ENCODE measurements at places on chromosomes 1 and 21.

- no peak for DNase-seq
These were observed 112.5 kb downstream of the DNM3 start for GRCh38 chr1:171953835-171954234.

GRCh38 chr1:200977071-200977754, 46.3 kb downstream of the KIF21B start:
- no peak for DNase-seq

- no peak for DNase-seq
These were observed 45.5 kb upstream of the AIM2 start for GRCh38 chr1:159122005-159122621.

DNA sequence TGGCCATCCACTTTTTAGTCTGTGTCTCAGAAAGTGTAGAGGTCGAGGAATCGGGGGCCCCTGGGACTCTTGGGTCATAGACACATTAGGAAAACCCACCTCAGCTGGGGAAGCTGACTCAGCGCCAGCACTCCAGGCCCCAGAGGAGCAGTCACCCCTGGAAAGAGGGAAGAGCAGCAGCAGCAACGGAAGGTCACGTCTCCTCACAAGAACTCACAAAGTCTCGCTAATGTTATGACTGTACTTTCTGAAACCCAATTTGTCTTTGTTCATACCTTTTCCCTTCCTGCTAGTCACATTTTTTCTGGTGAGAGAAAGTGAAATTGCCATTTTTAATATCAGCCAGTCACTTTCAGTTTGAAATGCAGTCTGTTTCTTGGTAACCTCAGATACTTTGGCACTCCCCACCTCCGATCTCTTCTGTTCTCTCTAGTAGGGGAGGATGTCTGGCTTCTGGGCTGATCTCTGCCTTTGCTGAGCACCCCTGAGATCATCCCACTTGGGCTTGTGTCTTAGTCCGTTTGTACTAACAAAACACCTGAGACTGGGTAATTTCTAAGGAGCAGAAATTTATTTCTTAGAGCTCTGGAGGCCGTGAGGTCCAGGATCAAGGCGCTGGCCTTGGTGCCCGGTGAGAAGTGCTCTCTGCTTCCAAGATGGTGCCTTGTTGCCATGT, 6.0 kb upstream of the NLRP3 start:
- DNase-seq = no peak

DNA sequence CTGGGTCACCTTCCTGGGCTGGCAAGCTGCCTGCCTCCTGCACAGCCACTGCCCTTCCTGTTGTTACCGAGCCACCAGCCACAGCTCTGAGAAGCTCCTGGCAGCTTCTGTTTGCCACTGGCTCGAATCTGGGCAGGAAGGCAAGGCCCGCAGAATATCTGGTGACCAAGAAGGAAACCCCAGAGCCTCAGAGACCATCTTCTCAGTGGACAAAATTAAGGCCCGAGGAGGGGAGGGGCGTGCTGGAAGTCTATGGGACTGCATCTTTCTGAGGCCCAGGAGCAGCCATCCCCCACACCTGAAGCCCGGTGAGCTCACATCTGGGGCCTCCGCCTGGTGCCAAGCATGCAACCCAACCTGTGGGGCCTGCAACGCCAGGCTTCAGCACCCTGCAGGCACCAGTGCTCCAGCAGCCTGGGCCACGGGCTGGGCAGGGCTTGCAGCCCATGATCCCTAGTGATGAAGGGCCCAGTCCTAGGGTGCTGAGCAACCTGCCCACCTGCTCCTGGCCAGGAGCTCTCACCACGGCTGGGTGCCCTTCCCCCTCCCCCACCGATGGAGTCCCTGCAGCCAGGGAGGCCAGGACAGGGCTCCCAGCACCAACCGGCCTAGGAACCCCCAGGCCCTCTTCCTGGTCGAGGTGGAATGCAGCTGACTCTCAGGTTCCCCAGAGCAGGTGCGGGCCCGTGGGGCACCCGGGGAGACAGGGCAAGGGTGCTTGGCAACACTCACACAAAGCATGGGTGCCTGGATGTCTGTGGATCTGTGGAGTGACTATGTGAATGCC, 879 bp downstream of the CPTP start:
- peak; percentile 56 for DNase-seq

GRCh38 chr1:112402682-112403643, 6.9 kb downstream of the CTTNBP2NL start:
- DNase-seq = no peak

DNA sequence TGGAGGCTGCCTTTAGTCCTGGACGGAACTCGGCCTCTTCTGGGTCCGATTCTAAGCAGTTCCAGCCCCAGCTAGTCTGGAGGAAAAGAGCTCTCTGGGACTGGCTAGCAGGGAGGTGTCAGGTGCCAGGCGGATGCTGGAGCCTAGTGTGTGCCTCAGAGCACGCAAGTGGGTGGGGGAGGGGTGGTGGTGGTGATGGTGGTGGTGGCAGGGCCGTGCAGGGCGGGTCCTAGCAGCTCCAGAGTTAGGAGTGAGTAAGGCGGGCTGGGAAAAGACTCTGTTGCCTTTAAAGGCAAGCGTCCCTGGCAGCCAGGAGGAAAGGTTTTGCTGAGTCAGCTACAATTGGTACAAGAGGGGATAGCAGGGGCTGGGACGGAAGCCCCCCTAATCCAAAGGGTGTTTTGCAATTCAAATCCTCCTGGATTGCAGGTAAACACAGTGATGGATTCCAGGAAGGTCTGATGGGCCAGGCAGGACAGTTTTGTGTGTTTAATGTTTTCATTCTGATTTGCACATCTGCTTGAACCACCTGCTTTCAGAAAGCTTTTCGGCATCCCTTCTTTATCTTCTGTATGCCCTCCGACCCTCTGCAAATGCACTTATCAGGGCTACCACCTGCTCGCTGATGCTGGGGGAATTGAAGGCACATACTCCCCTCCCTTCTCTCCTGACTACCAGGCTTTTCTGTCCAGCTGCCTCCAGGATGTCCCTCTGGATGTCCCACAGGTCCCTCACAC, 4.1 kb upstream of the SLC2A1 start:
- peak; percentile 89 for DNase-seq

DNA sequence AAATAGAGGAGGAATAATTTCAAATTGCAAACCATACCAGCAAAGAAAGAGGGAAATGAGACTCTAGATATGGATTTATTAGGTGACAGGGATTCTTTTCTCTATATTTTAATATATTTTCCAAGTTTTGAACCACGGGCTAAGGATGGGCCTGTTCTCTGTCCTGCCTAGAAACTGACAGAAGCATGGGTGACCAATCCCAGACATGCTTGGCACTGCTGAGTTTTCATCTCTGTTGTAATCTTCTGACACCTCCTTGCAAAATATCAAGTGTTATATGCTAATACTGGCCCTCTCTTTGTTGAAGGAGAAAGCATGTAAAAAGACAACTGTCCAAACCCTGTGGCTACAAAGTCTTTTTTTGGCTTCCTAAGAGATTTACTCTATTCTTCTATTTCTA, 774 bp upstream of the ANGPTL7 start:
- DNase-seq = no peak

GRCh38 chr1:30895944-30896660, 12.5 kb downstream of the SDC3 start:
- DNase-seq = no peak

DNA sequence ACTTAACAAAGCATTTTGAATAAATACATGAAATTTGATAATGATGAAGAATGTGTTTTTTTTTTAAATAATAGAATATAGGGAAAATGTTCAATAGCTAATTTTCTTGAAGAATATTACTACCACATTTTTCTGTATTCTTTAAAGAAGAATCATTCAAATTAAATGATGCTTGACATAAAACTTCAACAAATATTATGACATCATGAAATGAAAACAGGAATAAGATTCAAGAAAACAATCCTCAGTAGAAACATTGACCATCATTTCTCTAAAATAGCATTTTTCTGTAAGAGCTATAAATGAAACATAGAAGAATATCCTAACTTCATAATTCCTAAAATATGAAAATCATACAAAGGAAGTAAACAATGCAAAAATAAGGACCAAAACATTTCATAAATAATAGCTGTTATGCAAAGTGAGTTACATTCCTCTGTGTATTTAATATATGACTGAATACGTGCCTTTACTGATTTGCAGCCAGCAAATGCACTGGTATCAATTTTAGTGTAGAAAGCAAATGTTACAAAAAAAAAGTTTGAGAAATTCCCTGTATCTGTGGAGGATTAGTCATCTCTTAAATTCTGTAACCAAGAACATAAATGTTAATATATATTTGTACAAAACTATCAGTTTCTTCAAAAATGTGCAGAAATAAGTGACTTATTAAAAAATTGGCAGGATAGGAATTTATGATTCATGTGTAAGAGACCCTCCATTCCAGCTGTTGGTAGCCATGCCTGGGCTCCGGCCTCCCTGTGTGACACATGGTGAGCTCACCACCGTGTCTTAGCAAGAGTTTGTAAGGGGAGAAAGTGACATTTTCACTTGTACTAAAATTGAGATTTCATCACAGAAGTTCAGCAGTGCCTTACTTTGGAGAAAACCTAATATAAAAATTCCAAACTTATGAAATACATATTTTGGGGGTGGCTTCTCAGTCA, 15.0 kb upstream of the PTPN14 start:
- DNase-seq = no peak

GRCh38 chr1:150610576-150610975, 18.8 kb downstream of the ENSA start:
- no peak for DNase-seq

DNA sequence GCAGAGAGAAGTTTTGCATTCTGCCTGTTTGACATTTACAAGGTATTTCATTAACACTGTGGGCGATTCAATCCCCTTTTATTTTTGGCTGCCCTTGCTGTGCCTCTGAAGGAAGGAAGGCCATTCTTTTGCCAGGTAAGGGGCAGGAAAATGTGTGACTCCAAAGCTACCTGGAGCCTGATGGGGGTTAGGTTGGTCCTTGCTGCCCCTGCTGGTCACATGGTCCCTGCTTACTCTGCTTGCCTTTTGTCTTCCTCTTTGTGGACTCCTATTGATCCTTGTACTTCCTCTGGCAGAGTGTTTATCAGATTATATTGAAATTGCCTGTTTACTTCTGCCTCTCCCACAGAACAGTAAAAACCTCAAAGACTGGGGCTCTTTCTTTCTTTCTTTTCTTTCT, 65.7 kb downstream of the ST6GALNAC3 start:
- no peak for DNase-seq

GRCh38 chr1:30744060-30744756, 13.4 kb downstream of the LAPTM5 start:
- DNase-seq = no peak

DNA sequence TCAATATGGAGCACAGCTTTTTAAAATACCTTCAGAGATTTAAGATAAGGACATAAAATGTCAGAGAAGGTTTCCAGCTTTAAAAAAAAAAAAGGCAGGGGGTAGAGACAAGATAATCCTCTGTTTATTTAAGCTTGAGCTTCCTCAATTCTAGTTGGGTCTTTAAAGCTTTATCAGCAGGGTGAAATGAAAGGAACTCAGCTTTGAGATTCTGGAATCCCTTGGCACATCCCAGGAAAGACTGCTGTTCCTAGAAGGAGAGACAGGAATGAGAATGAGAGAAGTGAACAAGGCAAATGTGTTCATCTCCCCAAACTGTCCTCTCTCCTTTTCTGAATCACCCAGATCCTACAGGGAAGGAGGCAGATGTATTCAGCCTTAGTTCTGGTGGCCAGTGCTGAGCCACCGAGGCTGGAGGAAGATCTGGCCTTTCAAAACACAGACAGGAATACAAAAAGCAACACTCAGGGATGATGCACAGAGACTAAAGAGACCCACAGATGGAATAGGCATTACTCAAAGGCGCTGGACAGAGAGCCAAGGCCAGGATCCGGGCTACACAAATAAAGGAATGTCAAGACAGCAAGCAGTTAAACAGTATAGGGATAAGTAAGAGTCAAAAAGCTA, 385.8 kb upstream of the DUSP10 start:
- no peak for DNase-seq

DNA sequence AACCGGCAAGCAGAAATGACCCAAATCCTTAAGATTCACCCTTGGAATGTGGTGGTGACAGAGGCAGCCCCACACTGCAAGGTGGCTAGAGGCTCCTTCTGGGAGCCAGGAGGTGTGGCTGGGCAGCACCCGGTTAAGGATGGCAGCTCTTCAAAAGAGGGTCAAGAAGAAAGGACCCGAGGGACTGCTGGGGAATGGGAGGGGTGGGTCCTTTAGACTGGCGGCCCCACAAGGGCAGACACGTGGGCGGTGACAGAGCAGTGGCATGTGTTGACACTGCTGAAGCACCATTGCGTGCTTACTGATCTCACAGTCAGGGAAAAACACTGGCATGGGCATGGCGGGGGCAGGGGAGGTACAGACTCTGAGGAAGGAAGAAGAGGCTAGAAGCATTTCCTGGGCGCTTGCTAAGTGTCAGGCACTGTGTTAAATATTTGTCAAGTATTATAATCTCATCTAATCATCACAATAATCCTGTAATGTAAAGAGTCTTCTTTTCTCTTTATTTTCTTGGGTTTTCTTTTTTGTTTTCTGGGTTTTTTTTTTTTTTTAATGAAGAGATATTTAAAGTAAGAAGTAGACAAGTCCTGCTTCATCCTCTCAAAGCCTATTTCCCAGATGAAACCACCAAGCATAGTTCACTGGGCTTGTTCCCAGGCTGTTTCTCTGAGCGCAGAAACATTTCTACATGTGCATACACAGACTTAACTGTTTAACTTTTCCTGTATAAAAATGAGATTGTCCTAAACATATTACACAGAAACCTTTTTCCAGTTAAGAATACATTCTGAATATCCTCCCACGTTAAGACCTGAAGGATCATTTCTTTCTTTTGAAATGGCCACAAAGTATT, 165.8 kb upstream of the EDN2 start:
- DNase-seq = no peak

GRCh38 chr1:23544444-23545389, 13.7 kb upstream of the E2F2 start:
- peak; percentile 86 for DNase-seq

GRCh38 chr1:241533326-241534115, 1.3 kb downstream of the KMO start:
- no peak for DNase-seq

GRCh38 chr21:28154121-28154520, 838.6 kb downstream of the LTN1 start:
- DNase-seq = no peak

DNA sequence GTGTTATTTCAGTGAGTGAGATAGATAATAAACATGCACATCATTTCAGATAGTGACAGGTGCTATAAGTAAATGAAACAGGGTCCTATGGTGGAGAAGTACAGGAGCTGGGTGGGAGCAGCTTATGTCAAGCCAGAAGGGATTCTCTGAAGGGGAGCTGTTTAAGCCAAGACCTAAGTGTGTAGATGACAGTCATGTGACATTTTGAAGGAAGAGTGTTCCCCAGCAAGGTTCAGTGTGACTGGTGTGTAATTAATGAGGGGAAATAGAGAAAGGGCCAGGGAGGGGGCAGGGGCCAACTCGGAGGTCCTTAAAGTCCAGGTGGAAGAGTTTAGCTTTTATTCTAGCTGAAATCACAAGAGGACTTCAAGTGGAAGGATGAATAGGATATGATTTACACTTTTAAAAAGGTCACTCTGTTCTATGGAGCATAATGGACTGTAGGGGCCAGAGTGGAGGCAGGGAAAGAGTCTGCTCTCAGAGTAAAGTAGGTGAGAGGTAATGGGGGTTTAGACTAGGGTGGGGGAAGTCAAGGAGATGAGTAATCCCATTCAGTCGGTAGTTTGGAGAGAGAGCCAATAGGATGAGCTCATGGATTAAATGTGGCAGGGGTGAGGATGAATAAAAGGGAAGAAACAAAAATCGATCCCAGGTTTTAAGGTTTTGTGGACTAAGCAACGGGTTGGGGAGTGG, 243.1 kb downstream of the CACNA1E start:
- no peak for DNase-seq

GRCh38 chr1:182189535-182190066, 128.1 kb upstream of the ZNF648 start:
- no peak for DNase-seq
